ENCODE measurements at places on chromosomes 5 and 9.

- DNase-seq = no peak
Measured at GRCh38 chr5:149338364-149338763, 6.9 kb upstream of the GRPEL2 start.

- DNase-seq = no peak
Measured at GRCh38 chr5:157820593-157821252, 38.2 kb downstream of the CLINT1 start.

DNA sequence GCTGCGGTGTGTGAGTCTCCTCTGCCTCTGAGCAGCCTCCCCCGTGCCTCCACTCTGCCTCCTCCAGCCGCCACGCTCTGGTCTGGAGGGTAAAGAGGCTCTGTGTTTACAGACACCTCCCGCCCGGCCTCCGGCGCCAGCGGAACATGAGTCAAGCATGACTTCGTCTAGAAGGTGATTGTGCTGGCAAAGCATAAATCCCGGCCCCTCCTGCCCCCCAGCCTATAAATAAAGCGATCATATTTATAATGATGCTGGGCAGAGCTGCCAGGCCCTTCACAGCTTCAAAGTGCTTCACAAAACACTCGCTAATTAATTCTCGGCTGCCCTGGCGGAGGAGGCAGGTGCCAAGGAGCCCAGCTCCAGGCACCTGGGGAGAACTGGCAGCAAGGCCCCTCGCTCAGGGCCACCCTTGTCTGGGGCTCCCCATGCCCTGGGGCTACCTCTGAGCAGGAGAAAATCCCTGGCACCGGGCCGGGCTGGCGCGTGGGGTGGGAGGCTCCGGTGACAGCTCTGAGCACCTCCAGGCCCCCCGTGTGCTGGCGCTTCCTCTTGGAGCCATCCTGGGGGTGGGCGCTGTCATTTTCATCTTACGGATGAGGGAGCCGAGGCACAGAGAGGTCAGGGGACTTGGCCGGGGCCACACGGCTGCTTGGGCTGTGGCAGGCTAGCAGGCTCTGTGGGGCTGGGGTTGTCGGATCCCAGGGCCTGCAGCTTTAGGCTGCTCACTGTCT, 87.8 kb downstream of the RXRA start:
- DNase-seq = no peak

DNA sequence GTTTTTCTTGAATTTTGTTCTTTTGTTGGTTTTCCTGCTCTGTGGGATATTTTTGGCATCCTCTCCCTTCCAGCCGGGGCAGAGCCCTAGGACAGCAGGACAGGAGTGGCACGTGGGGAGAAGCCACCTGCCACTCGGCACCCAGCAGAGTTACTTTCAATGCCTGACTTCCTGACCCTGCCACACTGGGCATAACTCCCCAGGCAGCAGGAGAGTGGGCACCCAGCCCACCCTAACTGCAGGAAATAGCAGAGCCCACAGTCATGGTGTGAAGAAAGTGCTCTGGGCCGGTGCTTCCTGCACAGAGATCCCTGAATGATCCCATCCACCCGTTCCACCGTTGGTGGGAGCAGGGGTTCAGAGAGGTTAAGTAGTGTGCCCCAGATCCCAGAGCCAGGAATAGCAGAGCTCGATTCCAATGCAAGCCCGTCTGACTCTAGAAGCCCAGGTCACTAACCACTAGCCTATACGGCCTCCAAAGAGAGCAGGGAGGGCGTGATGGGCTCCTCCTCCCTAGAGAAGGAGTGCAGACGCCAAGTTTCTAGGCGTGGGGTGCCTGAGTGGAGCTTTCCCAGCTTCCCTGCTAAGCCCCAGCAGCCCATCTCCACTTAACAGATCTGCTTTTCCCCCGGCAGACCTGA, 8.1 kb upstream of the NUP214 start:
- no peak for DNase-seq

- DNase-seq = no peak
Measured at GRCh38 chr9:124652615-124653393, 118.3 kb downstream of the NR6A1 start.

GRCh38 chr5:117201001-117201400, 626.4 kb upstream of the SEMA6A start:
- DNase-seq = no peak

DNA sequence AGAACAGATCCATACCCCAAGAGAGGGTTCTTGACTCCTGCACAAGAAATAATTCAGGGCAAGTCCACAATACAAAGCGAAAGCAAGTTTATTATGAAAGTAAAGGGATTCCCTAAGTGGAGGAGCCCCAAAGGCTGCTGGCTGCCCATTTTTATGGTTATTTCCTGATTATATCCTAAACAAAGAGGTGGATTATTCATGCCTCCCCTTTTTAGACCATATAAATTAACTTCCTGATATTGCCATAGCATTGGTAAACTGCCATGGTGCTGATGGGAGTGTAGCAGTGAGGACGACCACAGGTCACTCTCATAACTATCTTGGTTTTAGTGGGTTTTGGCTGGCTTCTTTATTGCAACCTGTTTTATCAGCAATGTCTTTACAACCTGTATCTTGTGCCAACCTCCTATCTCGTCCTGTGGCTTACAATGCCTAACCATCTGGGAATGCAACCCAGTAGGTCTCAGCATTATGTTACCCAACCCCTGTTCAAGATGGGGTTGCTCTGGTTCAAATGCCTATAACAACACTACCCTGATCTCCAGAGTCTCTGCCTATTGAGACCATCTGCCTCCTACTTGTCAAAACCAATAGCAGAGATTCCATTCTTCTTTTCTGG, 154.4 kb upstream of the GRAMD2B start:
- no peak for DNase-seq

- no peak for DNase-seq
Measured at GRCh38 chr9:83588256-83588655, 34.7 kb upstream of the IDNK start.

DNA sequence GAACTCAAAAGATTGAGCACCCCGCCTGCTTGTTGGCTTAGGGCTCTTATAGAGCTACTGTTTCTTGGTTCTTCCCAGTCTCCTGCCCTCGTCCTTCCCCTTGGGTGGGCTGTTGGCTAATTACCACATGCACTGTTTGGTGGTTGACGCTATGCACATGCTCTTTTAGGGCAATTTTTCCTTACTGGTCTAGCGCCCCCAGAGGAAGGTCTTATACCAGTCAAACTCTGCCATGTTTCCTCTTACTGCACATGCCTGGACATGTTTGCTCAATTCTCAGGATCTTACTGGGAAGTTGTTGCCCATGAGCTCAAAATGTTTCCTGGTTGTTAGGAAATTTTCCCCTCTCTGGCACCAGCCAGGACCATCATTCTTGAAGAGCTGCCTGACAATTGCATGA, 101.9 kb downstream of the SLC28A3 start:
- DNase-seq = no peak

GRCh38 chr9:69130456-69131441, 43.3 kb upstream of the TJP2 start:
- DNase-seq = no peak

- DNase-seq = no peak
Measured at GRCh38 chr9:37031902-37032301, 2.2 kb downstream of the PAX5 start.

DNA sequence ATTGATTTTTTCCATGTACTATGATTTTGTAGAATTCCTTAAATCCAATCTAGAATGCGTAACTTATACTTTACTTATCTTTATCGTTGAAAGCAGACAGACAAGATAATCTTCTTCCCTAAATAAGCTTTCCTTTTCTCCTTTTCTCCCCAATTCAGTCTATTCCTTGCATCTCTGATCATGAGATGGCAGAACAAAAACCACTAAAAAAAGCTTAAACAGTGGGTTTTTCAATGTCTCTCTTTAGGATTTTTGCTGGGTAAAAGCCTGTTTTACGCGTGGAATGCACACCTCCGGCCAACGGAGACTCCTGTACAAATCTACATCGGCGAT, 755 bp downstream of the CDKN2B start:
- no peak for DNase-seq

GRCh38 chr5:143336485-143336884, 67.0 kb downstream of the NR3C1 start:
- no peak for DNase-seq

GRCh38 chr5:94746731-94747124, 128.3 kb downstream of the SLF1 start:
- DNase-seq = no peak

DNA sequence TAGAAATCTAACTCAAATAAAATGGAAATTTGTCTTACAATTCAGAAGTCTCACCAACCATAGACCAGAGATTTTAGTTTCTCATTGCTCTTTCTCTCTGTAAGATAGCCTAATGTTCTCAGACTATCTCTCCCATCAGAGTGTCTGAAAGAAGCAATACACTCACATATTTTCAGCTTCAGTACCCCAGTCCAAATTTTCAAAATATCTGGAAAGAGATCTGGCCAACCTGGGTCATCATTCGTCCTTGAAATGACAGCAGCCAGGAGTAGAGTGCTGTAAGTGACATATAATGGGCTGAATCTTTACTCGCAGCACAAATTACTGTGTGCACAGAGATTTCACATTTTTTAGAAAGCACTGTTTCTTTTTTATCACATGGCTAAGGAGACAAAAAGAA, 313.3 kb upstream of the PRR16 start:
- DNase-seq = no peak

- no peak for DNase-seq
Measured at GRCh38 chr9:136746155-136746490, 2.2 kb downstream of the LCN6 start.

DNA sequence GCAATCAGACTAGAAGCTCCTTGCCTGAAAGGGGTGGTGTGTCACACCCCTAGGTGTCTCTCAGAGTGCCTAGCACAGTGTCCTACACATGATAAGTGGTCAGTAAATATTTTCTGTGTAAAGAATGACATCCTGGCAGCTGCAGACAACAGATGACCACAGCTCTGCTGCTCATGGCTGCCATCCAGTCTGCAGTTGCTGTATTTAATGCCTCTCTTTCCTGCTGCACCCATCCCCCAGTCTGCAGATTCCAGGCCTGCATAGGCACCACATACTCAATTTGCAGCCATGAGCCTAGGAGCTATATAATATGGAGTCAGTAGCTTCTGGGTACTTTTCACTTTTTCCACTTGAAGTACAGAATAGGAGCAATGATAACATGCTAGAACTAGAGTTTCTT, 94.9 kb upstream of the NR4A3 start:
- no peak for DNase-seq

- no peak for DNase-seq
Measured at GRCh38 chr5:111498346-111498745, 14.0 kb downstream of the STARD4 start.
